ENCODE measurements at places on chromosomes 2 and 18. TPM values are rescaled to one million over a fixed set of nuclear protein-coding genes. Genes with fewer than 3 reads are reported as not detected.

The IL1F10 gene
- not detected for total RNA-seq

The CYP1B1 gene
- total RNA-seq: 19.6 TPM

The TSPYL6 gene
- total RNA-seq: not detected

The GKN2 gene
- not detected for total RNA-seq

The SP110 gene
- 9.8 TPM for total RNA-seq

The CYTIP gene
- total RNA-seq: 1.7 TPM

The EGR4 gene
- total RNA-seq: not detected

The GALNT3 gene
- not detected for total RNA-seq

The MAP2 gene
- 4.1 TPM for total RNA-seq

The EML6 gene
- total RNA-seq: 0.16 TPM

The IL1B gene
- not detected for total RNA-seq

The UPP2 gene
- total RNA-seq: not detected

The REEP1 gene
- 23.6 TPM for total RNA-seq

The ERFE gene
- total RNA-seq: 0.51 TPM

The MAPRE3 gene
- 58.9 TPM for total RNA-seq

The FOSL2 gene
- total RNA-seq: 48.5 TPM

The TXNDC2 gene
- not detected for total RNA-seq

The CXCR4 gene
- 3.1 TPM for total RNA-seq

The KCNK3 gene
- total RNA-seq: 4.5 TPM

The ABHD3 gene
- total RNA-seq: 5.4 TPM

The ZNF512 gene
- 18.3 TPM for total RNA-seq

The AFF3 gene
- 6.8 TPM for total RNA-seq

The LPIN1 gene
- 64.6 TPM for total RNA-seq

The FN1 gene
- 92.2 TPM for total RNA-seq

The FOXD4L1 gene
- total RNA-seq: not detected

The BCL2 gene
- total RNA-seq: 7.4 TPM

The POTEF gene
- not detected for total RNA-seq

The KCNIP3 gene
- total RNA-seq: 8.7 TPM

The NT5DC4 gene
- not detected for total RNA-seq

The CRYBA2 gene
- not detected for total RNA-seq

The SCN3A gene
- total RNA-seq: 0.95 TPM

The DTNA gene
- 153 TPM for total RNA-seq

The DYNAP gene
- not detected for total RNA-seq

The PRKAG3 gene
- not detected for total RNA-seq

The APCDD1 gene
- 34.5 TPM for total RNA-seq

The IL1RL2 gene
- not detected for total RNA-seq

The POTEJ gene
- not detected for total RNA-seq

The SCYGR4 gene
- not detected for total RNA-seq

The KCNJ13 gene
- not detected for total RNA-seq

The LHCGR gene
- total RNA-seq: 0.11 TPM

The SALL3 gene
- 0.05 TPM for total RNA-seq

The UGT1A8 gene
- not detected for total RNA-seq

The UGT1A10 gene
- not detected for total RNA-seq

The TGFA gene
- 1.0 TPM for total RNA-seq

The RAB17 gene
- total RNA-seq: 2.4 TPM

The GRB14 gene
- 22.1 TPM for total RNA-seq

The IL37 gene
- total RNA-seq: not detected

The TSGA10 gene
- total RNA-seq: 3.3 TPM

The IL1R1 gene
- 26.6 TPM for total RNA-seq

The PPP1R1C gene
- total RNA-seq: 24.0 TPM

The LRATD1 gene
- 2.5 TPM for total RNA-seq

The GAREM2 gene
- total RNA-seq: 1.4 TPM

The METTL4 gene
- total RNA-seq: 7.3 TPM

The MATN3 gene
- 0.19 TPM for total RNA-seq

The REG3A gene
- total RNA-seq: not detected

The MROH2A gene
- total RNA-seq: not detected

The RAB6C gene
- total RNA-seq: 0.16 TPM
